ENCODE measurements at places on chromosomes 5 and 9. TPM values are rescaled to one million over a fixed set of nuclear protein-coding genes. Genes with fewer than 3 reads are reported as not detected.

GRCh38 chr9:96457266-96457665, 7.3 kb downstream of the HABP4 start:
- DNase-seq: no peak

DNA sequence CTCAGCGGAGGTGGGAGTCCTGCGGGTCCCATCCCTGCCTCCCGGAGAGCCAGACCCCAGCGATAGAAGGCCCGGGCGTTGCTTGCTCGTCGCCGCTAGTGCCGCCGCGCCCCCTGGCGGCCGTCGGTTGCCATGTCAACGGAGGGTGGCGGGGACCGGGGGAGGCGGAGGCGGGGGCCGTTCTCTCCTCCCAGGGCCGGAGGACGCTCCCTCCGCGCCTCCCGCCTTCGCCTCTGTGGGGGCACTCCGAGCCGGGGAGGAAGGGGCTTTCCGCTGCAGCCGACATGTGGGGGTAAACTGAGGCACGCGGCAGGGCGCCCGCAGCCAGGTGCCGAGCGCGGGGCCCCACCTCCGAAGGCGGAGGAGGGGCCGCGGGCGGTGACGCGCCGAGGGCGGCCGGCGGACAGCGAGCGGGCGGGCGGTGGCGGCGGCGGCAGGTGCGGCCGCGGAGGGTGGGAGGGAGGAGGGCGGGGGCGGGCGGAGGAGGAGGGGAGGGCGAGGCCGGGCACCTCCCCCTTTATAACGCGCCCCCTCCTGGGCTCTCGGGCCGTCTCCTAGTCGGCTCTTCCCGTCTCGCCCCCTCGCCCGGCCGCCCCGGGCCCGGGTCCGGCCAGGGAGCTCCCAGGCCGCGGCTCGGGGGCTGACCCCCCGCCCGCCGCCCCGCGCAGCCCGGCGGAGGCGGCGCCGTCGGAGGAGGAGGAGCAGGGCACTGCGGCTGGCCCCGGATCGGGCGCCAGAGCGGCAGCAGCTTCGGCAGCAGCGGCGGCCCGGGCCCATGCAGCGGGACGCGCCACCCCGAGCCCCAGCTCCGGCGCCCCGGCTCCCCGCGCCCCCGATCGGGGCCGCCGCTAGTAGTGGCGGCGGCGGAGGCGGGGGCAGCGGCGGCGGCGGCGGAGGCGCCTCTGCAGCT, 556 bp upstream of the CDK9 start:
- DNase-seq: no peak

Gene FAM78A
- 36.4 TPM for polyA plus RNA-seq

Gene NUDT2
- 27.4 TPM for polyA plus RNA-seq

DNA sequence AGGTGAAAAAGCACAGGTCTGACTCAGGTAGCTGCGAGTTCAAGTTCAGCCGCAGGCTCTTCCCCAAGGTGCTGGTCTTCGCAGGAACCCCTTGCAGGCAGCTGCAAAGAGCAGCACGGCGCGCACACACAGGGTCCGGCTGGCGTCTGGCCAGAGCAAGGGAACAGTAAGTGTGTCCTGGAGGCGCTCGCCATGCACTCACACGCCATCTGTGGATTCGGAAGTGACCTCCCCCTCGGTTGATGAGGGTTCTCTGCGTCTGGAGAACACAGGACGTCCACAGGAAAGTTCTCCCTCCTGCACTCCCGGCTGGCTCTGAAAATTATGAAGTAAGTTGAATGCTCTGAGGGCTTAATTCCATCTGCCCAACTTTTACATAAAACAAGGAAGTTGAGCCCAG, 14.0 kb upstream of the EGFL7 start:
- no peak for DNase-seq

Gene RLN1
- polyA plus RNA-seq: 0.27 TPM

DNA sequence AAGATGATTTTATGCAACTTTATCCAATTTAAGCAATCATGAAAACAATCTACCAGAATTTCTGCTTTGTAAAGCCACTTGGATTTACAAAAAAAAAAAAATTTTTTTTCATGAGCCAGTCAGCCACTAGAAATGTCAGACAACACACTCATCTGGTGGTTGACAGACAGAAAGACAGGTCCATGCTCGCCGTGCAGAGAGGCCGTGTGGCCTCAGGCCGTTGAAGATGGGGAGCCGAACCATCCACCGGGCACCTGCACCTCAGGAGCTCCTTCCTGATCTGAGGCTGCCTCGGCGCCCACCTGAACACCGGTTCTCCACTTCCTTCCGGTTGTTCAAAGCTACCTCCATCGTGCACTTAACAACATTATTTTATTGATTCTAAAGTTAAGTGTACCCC, 138.0 kb upstream of the IRX4 start:
- DNase-seq: no peak

Gene NEUROG1
- polyA plus RNA-seq: not detected

- no peak for DNase-seq
Measured at GRCh38 chr9:84492366-84493159, 152.0 kb upstream of the SLC28A3 start.

DNA sequence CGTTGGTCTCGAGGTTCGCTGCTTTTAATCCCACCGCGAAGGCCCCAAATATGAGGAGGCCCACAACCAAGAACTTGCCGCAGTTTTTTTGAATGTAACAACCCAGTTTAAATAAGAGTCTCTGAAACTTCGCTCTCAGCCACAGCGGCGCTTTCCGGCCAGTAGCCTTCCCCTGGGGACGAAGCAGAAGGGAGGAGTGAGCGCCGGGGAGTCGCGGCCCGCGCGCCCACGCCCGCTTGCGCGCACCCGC, 10.4 kb downstream of the PTCH1 start:
- DNase-seq: no peak

DNA sequence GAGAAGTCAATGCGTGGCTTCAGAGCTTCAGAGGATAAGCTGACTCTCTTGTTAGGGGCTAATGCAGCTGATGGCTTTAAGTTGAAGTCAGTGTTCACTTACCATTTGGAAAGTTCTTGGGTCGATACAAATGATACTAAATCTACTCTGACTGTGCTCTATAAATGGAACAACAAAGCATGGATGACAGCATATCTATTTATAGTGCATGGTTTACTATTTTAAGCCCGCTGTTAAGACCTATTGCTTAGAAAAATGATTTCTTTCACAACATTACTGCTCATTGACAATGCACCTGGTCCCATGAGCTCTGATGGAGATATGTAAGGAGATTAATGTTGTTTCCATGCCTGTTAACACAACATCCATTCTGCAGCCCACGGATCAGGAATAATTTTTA, 435.7 kb downstream of the MAT2B start:
- DNase-seq: no peak

DNA sequence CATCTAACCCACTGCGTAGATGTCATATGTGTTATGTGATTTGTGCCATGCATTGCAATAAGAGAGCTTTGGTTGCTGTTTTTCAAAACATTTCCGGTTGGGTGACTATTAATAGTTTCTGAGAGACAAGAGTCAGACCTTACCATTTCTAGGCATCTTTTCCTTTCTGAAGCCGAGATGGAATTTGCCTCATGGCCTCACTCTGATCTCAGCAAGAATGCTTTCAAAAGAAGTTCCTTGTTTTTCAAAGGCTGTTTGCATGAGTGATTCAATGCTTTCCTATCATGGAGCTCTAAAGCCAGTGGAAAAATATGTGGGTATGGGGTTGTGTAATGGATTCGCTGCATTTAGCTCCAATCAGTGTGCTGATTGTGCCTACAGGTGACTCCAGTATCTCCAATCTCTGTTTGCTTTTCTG, 203.1 kb upstream of the PPP1R2B start:
- no peak for DNase-seq

Gene FOXD4L3
- 0.29 TPM for polyA plus RNA-seq

- no peak for DNase-seq
Measured at GRCh38 chr9:135705376-135705775, 3.4 kb downstream of the KCNT1 start.

Gene PANK3
- 41.5 TPM for polyA plus RNA-seq

DNA sequence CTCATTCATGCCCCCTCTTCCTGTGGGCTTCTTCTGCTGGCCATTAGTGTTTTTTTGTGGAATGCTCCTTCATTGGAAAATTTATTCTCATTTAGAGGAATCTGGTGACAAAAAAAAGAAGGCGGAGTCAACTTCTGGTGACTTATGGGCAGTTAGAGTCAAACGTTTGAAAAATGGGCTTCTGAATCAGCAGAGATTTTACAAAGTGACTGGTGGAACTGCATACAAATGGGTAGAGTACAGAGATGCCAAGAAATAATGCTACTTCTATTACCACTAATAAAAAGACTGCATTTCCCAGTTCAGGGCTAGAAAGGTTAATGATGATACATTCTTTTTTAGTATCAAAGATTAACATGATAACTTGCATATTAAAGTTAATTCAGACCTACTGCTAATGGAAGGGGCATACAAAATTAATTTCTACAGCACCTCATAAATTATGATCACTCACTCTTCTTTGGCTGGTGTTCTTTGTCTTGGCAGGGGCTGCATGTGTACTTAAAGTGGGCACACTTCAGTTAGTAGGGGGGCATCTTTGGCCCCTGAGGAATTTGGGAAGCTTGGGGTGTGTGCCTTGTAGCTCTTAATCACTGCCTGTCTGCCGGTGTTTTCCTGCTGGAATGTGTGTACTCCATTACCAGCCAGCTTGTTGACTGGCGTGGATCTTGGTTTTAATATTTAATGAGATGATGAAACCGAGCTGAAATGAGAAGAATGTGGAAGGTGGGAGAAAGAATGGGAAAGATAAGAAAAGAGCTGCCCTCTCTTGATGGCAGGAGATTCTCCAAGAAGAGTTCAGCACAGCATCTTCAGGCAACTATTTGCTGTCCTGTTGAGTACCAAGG, 148.9 kb downstream of the DOCK2 start:
- DNase-seq: no peak

- no peak for DNase-seq
Measured at GRCh38 chr9:28293369-28294090, 720.2 kb upstream of the C9orf72 start.

Gene THG1L
- polyA plus RNA-seq: 21.5 TPM

Gene TRMT10B
- polyA plus RNA-seq: 11.4 TPM

Gene MSX2
- 0.66 TPM for polyA plus RNA-seq

Gene PPP3R2
- polyA plus RNA-seq: not detected

Gene LCN12
- polyA plus RNA-seq: 0.71 TPM

Gene OR13C8
- not detected for polyA plus RNA-seq

GRCh38 chr5:95791751-95792150, 30.8 kb downstream of the GLRX start:
- no peak for DNase-seq

Gene FGF1
- polyA plus RNA-seq: 10.6 TPM

GRCh38 chr5:158899792-158900191, 199.9 kb downstream of the EBF1 start:
- DNase-seq: no peak

DNA sequence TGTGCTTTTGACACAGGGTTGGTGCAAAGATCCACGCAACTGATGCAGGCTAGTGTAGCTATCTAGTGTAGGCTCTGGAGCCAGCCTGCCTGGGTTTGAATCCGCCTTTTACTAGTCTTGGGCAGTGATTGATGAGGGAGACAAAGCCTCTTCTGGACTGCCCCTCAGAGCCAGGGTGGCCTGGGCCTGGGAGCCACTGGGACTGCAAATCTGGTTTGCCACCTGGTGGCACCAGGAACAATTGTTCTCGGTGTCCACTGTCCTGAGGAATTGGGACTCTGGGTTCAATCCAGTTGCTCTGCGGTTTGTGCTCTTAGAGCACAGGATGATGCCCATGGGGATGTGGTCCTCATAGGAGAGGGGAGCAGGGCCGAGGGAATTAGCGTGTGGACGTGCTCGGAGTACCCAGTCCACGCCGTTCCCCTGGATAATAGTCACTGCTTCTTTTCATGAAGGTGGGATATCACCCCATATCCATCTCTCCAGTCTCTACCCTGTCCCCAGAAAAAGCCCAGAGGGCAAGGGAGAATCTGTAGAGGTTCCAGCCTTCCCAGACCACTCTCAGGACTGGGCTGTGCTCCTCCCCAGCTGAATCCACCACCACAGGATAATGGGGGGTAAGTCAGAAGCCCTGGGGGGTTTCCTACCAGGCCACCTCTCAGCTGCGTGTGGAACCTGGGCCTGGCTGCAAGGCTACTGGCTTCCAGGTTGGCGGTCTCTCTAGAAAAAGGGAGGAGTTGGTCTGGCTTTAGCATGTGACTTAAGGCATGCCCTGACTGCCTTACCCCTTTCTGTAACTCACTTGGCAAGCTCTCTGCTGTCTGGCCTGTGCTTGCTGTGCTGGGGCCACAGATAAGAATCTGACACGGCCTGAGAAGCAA, 1.9 kb downstream of the B4GALT7 start:
- DNase-seq: no peak

DNA sequence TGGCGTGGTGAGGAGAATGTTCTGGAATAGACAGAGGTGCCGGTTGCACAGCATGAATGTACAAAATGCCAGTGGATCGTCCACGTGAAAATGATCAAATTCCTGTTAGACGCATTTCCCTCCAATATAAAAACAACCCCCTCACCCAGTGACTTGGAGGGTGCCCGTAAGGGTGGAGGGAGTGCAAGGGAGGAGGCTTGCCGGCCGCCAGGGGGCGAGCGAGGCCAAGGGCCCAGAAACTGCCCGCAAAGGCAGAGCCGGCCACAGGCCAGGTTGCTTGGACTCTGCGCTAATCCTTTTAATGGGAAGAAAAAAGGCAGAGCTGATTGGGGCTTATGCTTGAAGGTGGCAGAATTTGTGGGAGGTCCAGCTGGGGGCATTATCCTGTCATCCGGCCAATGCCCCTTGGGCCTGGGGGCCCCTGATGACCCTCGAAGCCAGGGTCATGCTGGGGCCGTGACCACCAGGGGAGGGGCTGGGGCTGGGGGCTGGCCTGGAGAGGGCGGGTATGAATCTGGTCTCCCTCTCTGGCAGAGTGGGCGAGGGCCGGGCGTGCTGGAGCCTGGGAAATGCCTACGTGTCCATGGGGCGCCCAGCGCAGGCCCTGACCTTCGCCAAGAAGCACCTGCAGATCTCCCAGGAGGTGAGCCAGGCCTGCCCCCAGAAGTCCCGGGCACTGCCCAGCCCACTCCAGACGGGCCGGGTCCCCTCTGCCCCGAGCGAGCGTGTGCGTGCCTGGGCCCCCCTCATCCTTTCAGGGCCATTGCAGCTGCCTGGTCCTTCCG, 12.0 kb downstream of the GPSM1 start:
- DNase-seq: no peak

Gene ABLIM3
- polyA plus RNA-seq: 89.7 TPM

Gene RMI1
- 7.9 TPM for polyA plus RNA-seq

Measured in forelimb muscle (tissue), 1 donor.